Ascending aorta (tissue), 2 donors: ENCODE measurements at places on chromosomes 6 and 20. TPM values are rescaled to one million over a fixed set of nuclear protein-coding genes. Genes with fewer than 3 reads are reported as not detected.

GRCh38 chr20:58042591-58042990 is 185.9 kb downstream of the ANKRD60 start:
- DNase-seq: no peak
- no peak overlapping the region for H3K4me3 ChIP-seq
- H3K27me3 ChIP-seq: no peaks in the 10 kb centered on the region
- H3K36me3 ChIP-seq: no peaks in the 10 kb centered on the region

GRCh38 chr6:31794866-31795615 is 511 bp downstream of the VARS1 start:
- H3K4me1 ChIP-seq: peaks cover 18% of the 10 kb centered on the region
- DNase-seq: no peak
- H3K27ac ChIP-seq: peak overlapping the region; percentile 88
- H3K4me3 ChIP-seq: peak overlapping the region; percentile 83
- H3K27me3 ChIP-seq: no peaks in the 10 kb centered on the region
- peaks cover 22% of the 10 kb centered on the region for H3K36me3 ChIP-seq

- no peak overlapping the region for H3K4me3 ChIP-seq
- no peak for DNase-seq
- H3K27me3 ChIP-seq: no peaks in the 10 kb centered on the region
- H3K4me1 ChIP-seq: no peaks in the 10 kb centered on the region
- no peak overlapping the region for H3K27ac ChIP-seq
Measured at GRCh38 chr20:59105581-59105980, 58.0 kb upstream of the ZNF831 start.

The GPLD1 gene
- total RNA-seq: 3.5 TPM

- H3K4me1 ChIP-seq: no peaks in the 10 kb centered on the region
- no peaks in the 10 kb centered on the region for H3K27me3 ChIP-seq
- H3K36me3 ChIP-seq: no peaks in the 10 kb centered on the region
- no peak overlapping the region for H3K4me3 ChIP-seq
Measured at GRCh38 chr6:113491376-113491775, 365.8 kb upstream of the MARCKS start.

DNA sequence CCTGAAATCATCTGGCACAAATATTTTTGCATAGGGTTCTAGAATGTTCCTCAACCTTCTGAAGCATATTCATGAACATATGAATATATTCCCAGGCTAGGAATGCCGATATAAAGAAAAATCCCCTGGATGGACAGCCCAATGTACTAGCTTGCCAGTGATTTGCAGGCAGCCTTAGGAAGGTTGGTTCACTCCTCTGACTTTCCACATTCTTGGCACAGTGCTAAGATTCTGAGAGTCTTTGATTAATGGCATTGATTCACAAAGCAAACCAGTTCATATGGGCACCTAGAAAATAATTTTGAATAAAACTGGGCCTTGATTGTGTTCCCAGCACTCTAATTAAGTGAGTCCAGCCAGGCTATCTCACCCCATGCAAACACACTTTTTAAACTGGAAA is 56.9 kb upstream of the ENPP4 start:
- DNase-seq: no peak
- H3K27ac ChIP-seq: no peak overlapping the region
- no peaks in the 10 kb centered on the region for H3K4me1 ChIP-seq

GRCh38 chr6:99790679-99791078 is 184.0 kb downstream of the PRDM13 start:
- H3K27me3 ChIP-seq: no peaks in the 10 kb centered on the region
- H3K36me3 ChIP-seq: no peaks in the 10 kb centered on the region
- no peak overlapping the region for H3K27ac ChIP-seq
- H3K4me1 ChIP-seq: no peaks in the 10 kb centered on the region
- no peak overlapping the region for H3K4me3 ChIP-seq

DNA sequence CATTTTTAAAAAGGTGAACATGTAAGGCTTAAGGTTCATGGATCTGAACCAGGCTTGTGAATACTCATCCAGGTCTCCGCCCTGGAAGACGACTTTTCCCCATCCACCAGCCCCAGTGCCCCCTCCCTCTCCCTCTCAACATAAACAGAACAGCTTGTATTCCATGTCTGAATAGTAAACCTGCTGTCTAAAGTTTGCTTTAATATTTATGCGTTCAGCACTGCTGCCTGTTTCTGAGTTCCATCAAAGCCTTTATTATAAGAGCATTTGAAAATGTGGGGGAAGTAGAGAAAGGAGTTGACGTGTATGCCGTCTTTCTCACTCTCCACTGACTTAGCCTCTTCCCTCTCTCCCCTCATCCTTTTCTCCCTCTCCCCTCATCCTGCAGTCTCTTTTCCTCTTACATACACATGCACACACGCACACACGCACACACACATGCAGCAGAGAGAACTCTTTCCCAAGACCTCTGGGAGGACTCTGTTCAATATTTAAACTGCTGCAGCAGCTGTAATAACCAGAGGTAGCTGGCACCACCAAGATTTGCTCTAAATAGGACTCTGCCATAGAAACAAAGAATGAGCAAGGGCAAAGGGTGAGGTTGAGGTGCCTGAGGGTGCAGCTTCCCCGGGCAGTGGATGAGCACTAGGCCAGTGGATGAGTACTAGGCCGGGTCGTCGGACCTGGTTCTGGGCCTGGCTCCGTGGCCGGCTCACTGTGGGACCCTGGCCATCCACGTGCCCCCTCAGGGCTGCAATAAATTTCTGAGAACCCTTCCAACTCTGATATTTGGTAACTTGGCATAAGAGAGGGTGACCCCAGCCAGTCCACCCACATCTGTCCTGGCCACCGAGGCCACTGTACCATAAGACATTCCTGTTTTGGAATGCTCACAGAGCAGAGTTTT is 35.4 kb upstream of the VSTM2L start:
- H3K36me3 ChIP-seq: peaks cover 31% of the 10 kb centered on the region
- no peak overlapping the region for H3K4me3 ChIP-seq

The EIF6 gene
- 98.0 TPM for total RNA-seq

DNA sequence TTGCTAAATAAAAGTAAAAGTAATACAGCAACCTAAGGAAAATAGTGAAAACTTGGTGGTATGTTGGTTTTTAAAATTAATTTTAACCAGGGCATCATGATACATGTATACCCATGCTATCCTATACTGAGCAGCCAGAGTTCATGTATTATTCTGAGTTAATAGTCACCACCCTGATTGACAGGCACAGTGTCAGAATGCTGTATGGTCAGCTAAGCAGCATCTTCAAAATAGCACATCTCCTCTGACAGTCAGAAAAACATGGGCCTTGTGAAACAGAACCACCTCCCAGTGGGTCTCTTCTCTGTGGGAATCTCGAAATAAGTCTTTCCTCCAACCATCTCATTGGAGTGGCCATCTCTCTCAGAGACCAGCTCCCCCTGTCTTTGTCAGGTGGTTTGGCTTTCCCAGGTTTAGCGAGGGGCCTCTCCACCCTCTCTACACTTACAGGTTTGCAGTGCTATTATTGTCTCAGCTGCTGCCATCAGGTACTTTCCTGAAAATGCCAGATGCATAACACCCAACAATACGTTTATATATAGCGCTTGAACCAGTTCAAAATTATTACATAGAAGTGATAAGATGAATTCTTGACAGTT is 47.1 kb upstream of the RNF8 start:
- DNase-seq: no peak
- no peak overlapping the region for H3K27ac ChIP-seq
- H3K36me3 ChIP-seq: peaks cover 13% of the 10 kb centered on the region
- H3K4me3 ChIP-seq: no peak overlapping the region
- H3K4me1 ChIP-seq: peaks cover 17% of the 10 kb centered on the region

DNA sequence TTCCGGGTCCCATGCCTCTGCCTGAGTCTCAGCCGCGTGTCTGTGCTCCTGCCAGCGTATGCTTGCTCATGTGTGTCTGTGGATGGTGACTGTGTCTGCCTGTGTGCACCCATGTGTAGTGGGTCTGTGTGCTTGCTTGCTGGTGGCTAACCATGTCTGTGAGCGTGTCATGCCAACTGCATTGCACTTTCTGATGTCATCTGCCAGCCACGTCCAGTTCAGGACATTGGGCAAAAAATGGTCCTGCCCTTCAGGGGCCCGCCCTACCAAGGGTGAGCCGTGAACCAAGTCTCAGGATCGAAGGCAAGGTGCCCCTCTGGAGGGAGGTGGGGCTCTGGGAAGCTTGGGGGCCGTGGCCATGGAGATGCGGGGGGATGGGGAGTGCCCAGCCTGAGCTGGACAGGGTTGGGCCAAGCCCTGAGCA is 9.4 kb upstream of the ZBTB46 start:
- no peaks in the 10 kb centered on the region for H3K36me3 ChIP-seq
- DNase-seq: no peak
- no peak overlapping the region for H3K4me3 ChIP-seq
- no peaks in the 10 kb centered on the region for H3K4me1 ChIP-seq
- no peak overlapping the region for H3K27ac ChIP-seq

- no peak overlapping the region for H3K27ac ChIP-seq
- no peaks in the 10 kb centered on the region for H3K36me3 ChIP-seq
- H3K4me1 ChIP-seq: no peaks in the 10 kb centered on the region
- no peak for DNase-seq
Measured at GRCh38 chr6:37868447-37868825, 48.9 kb downstream of the ZFAND3 start.

- no peaks in the 10 kb centered on the region for H3K4me1 ChIP-seq
- H3K27ac ChIP-seq: peak overlapping the region; percentile 96
Measured at GRCh38 chr6:26170951-26171841, 84.0 kb downstream of the HFE start.

DNA sequence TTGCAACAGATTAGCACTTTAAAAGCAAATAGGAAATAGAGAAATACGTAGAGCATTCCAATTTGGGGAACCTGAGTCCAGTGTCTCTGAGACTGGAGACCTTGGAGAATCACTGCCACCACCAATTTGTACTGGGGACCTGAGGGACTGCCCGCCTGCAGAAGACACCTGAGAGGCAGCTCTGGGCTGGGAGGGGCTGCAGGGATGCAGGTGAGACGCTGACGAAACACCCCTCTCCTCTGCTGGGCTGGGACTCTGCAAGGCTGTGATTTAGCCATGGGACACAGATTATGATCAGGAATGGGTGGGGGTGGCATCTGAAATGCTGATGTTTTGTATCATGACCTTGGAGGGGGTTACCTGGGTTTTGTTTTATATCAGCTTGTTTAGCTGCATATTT is 7.0 kb upstream of the APMAP start:
- H3K4me1 ChIP-seq: peaks cover 8% of the 10 kb centered on the region
- no peak overlapping the region for H3K4me3 ChIP-seq
- H3K36me3 ChIP-seq: no peaks in the 10 kb centered on the region
- H3K27me3 ChIP-seq: no peaks in the 10 kb centered on the region

The NKAPL gene
- total RNA-seq: not detected

The IRF4 gene
- total RNA-seq: 1.3 TPM

The C4A gene
- total RNA-seq: 147 TPM

DNA sequence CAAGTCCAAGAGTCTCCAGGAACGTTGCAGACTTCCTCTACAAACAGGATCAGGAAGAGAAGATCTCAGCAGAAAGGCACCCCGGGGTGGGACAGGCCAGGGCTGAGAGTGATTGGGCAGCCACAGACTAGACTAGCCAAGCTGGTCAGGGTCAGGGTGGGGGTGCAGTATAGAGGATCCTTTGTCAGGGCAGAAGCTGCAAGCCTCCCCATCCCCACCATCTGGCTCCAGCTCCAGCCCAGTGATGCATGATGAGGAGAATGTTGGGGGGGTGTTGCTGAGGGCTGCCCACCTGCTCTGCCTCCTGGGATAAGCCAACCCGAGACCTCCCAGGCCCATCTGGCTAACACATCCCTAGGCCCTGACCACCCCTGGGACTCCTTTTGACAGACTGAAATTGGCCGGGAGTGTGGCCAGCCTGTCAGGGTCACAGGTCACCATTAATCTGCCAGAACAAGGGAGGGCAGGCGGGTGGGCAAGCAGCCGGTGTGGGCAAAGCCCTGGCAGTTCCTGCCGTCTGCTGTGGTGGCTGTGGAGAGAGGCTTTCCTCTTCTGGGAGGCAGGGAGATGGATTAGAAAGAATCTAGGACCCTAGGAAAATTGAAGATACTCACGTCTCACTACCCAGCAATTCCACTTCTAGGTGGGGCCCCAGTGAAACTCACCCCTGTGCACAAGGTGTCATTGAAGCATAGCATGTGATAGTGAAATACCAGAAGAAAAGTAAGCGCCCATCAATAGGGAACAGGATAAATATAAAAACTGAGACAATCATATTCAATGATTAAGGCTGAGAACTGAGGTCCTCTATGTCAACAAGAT is 22.1 kb upstream of the SNTA1 start:
- no peaks in the 10 kb centered on the region for H3K4me1 ChIP-seq
- H3K27ac ChIP-seq: no peak overlapping the region
- no peak overlapping the region for H3K4me3 ChIP-seq
- H3K27me3 ChIP-seq: no peaks in the 10 kb centered on the region
- no peak for DNase-seq
- H3K36me3 ChIP-seq: no peaks in the 10 kb centered on the region

- DNase-seq: no peak
- no peaks in the 10 kb centered on the region for H3K4me1 ChIP-seq
- H3K27me3 ChIP-seq: no peaks in the 10 kb centered on the region
- no peak overlapping the region for H3K27ac ChIP-seq
Measured at GRCh38 chr6:140009286-140009685, 634.8 kb upstream of the CITED2 start.

The KIF6 gene
- total RNA-seq: 0.43 TPM

GRCh38 chr6:54700158-54700557 is 146.4 kb upstream of the FAM83B start:
- H3K36me3 ChIP-seq: no peaks in the 10 kb centered on the region
- no peak for DNase-seq
- H3K27me3 ChIP-seq: no peaks in the 10 kb centered on the region

GRCh38 chr6:153976921-153977693 is 61.9 kb upstream of the OPRM1 start:
- no peak overlapping the region for H3K27ac ChIP-seq
- H3K27me3 ChIP-seq: no peaks in the 10 kb centered on the region
- DNase-seq: no peak

DNA sequence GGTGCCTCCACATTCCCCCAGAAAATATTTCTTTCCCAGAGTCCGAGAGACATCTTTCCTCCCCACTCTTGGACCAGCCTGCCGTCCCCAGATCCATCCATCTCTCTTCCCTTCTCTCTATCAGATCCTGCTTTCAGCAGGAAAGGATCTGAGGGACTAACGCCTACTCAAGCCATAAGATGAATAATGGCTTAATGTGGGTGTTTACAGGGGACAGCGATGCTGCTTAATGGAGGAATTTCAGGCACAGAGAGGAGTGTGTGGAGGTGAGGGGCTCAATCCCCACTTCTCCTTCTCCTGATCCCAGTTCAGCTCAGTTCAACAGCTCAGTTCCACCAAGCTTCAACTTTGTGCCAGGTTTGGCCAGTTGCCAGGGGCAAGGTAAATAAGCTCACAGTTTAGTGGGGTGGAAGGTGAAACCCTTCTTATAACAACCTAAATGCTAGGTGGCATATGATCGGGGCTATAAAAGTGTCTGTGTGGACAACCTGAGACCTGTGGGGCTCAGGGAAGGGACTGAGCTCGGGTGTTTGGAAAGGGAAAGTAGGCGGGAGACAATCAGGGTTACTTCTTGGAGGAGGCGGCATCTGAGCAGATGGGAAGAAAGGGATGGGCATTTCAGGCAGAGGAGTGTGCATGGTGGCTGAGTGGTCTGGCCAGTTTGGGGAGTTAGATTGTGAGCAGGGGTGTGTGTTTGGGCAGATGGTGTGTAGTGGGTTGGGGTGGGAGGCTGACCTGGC is 55.8 kb downstream of the CDH22 start:
- H3K4me1 ChIP-seq: no peaks in the 10 kb centered on the region
- H3K27me3 ChIP-seq: peaks cover 7% of the 10 kb centered on the region
- no peak overlapping the region for H3K27ac ChIP-seq
- no peak overlapping the region for H3K4me3 ChIP-seq

The CDS2 gene
- 41.4 TPM for total RNA-seq

The UBD gene
- total RNA-seq: not detected
